ENCODE measurements at places on chromosomes 3 and 15.

DNA sequence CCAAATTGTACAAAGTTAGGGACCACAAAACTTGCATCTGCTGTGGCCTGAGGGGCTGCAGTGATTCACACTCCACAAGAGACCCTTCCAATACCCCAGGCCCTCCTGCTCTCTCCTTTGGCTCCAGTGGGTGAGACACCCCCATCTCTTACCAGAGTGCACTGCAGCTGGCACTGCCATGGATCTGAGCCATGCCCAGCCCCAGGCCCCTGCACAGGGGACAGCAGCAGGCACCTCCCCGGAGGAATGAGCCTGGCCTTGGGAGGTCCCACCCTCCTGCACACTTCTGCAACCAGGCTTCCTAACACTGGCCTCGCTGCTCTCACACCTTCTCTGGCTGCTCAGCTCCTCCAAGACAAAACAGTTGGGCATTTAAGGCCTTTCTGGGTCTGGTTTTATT lies 16.3 kb upstream of the TSPAN3 start:
- no peak for DNase-seq

DNA sequence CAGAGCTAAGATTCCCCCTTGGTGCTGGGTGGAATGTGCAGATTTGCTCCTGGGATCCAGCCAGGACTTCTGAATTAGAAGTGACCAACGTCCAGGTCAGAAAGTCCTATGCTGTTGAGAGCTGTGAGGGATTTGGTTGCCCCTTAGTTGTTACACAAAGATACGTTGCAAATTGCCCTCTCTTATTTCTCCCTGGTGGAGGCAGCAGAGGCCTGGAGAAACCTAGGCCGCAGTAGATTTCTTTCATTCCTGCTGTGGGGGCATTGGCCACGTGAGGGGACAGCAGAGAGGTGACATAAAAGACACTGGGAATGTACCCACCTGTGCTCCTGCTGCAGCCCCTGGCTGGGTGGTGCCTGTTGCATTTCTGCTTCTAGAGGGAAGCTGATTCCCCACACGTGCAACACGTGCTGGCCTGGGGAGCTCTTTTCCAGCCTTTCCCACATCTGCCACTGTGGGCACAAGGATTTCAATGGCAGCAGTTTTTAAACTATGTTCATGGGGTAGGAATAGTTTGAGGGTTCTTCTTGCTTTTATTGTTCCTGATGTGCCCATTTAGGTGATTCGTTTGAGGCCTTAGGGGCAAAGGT lies 65.7 kb downstream of the SYNM start:
- no peak for DNase-seq

GRCh38 chr15:80591938-80592825 lies 102.9 kb upstream of the ABHD17C start:
- no peak for DNase-seq

GRCh38 chr3:187985647-187986046 lies 168.3 kb upstream of the LPP start:
- DNase-seq, result no peak

GRCh38 chr3:82587174-82587573 lies 825.7 kb upstream of the GBE1 start:
- DNase-seq, result no peak

DNA sequence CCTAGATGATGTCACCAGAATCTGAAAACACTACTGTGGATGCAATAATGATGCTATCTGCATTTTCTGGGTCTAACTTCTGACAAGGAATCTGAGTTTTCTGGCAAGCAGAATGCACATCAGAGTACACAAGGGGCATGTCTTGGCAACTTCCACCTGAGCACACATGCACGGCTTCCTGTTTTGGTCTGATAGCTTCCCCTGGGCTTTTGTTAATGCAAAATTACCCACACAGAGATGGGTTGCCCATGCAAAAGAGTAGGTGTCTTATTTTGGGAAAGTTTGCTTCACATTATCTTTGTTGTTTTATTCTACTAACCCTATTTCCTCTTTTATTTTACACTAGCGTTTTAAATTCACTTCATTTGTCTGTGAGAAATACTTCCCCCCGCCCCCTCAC lies 74.2 kb upstream of the SATB1 start:
- no peak for DNase-seq

Measured in fibroblast of skin of left biceps (primary cell).